ENCODE measurements at places on chromosomes 2 and 18.

DNA sequence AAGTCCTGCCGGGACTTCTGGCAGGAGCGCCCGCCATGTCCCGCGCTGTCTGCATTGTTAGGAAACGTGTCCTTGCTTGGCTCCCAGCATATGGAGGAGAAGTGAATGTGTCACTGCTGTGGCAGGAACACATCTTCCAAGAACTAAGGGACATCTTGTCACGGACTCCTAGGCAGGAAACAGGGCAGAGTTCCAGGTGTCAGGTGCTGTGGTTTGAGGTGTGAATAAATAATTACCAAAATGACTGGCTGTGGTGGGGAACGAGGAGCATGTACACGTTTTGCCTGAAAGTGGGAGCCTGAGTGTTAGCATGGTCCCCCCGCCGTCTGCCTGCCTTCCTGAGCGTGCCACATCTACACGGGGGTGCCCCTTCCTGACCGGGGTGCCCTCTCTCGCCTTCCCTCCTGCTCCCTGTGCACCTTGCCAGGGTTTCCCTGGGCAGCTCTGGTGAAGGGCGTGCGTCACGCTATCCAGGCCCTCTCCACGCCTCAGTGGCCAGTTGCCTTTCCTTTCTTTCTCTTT lies 237.5 kb downstream of the LDLRAD4 start:
- no peak for DNase-seq

DNA sequence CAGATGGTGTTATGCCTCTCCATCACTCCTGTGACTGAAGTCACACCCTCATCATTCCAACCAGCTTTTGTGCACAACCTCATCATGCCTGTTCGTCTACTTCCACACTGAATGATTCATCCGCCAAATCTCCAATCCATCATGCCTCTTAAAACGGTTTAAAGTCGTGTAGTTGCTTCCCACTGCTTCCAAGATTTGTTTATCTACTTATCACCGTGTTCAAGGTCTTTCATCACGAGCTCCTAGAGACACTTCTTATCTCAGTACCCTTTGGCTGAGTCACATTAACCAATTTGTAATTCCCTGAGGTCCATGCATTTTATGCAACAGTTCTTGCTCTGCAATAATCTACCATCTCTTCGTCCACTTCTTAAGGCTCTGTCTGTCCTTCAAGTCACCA lies 592.3 kb upstream of the ID2 start:
- peak; percentile 46 for DNase-seq

GRCh38 chr18:28584731-28585130 lies 407.8 kb upstream of the CDH2 start:
- peak; percentile 88 for DNase-seq

DNA sequence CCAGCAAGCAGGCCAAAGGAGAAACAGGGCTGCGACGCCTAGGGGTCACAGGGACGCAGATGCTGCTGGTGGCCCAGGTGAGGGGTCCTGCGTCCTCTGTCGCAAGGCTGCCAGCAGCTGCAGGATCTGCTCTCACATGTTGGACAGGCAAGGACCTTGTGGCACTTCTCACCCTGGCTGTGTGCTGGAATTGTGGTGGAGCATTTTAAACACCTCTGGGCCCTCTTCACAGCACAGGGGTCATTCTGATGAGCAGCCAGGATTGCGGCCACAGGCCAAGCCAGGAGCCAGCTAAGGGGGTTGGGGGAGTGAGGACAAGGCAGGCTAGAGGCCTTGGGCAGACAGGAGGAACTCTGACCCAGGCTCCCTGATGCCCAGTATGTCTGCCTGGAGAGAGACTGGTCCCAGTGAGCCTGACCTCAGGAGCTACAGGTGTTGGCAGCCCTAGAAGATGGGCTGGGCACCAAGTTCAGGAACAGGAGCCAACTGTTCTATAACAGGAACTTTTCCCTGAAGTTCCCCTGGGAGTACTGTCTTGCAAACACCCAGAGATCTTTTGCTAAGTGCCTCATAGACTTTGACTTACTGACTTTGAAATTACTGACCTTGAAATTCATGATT lies 40.2 kb downstream of the EFR3B start:
- DNase-seq, result no peak

DNA sequence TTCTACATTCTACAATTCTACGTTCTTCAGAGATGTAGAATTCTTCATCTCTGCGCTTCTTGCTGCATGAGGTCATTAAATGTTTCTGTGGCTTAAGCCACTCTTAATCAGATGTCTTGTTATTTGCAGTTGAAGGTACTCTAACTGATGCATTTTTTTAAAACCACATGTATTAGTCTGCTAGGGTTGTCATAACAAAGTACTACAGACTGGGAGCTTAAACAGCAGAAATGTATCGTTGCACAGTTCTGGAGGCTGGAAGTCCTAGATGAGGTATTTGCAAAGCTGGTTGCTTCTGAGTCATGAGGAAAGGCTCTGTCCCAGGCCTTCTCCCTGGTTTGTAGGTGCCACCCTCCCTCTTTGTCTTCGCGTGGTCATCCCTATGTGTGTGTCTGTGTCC lies 176.3 kb upstream of the GLI2 start:
- DNase-seq, result peak; percentile 99

- DNase-seq, result no peak
These were observed 441.9 kb downstream of the RND3 start for GRCh38 chr2:150045601-150046000.

DNA sequence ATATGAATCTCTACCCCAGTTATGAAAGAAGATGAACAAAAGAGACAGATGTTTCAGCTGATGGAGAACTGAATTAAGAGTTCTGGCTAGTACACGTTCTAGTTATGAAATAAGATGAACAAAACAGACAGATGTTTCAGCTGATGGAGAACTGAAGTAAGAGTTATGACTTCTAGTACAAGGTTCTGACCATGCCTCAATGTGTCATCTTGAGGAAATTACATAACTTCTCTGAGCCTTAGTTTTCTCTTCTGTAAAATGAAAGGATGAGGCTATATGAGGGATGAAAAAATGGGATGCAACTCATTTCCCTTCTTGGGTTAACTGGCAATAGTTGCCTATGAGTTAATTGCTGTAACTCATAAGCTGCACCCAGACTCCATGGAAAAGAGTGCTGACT lies 92.9 kb upstream of the WDR75 start:
- no peak for DNase-seq

GRCh38 chr2:158473719-158474392 lies 17.1 kb downstream of the PKP4 start:
- no peak for DNase-seq

- DNase-seq, result peak; percentile 10
These were observed 40.5 kb downstream of the MTHFD2 start for GRCh38 chr2:74238879-74239278.

DNA sequence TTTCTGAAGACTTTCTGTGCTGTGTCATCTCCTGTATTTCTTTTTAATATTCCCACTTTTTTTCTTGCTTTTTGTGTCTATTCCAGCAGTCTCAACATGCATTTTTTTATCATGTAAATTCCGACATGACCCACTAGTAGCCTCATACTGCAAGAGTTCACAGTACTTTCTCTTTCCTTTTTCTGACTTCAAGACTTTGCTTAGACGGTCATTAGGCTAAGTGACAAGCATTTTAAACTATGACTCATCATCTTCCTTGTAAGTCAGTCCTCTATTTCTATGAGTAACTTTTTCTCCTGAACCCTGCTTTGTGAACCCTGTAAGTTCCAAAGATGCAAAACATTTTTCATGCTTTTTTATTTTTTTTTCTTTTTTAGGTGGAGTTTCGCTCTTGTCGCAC lies 381.2 kb downstream of the TXNL1 start:
- peak; percentile 91 for DNase-seq

DNA sequence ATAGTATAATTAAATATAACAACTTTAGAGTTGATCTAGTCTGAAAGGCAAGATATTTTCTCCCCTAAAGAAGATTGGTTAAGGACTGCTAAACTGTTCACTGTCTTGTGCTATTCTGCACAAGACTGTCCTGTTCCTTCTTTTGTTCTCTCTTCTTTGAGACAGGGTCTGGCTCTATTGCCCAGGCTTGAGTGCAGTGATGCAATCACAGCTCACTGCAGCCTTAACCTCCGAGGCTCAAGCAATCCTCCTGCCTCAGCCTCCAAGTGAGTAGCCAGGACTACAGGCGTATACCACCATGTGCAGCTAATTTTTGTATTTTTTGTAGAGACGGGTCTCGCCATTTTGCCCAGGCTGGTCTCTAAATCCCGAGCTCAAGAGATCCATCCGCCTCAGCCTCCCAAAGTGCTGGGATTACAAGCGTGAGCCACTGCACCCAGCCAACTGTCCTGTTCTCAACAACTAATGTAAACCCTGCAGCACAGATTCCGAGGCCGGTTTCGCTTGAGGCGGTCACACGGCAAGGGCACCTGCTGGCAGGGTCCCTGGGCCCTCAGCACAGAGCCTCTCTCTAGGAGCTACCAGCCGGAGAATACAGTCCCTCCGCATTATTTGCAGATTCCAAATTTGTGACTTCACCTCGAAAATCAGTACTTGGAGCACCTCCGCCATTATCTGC lies 16.4 kb downstream of the PXDN start:
- no peak for DNase-seq

- DNase-seq, result no peak
These were observed 86.9 kb downstream of the RRM2 start for GRCh38 chr2:10209406-10209935.

DNA sequence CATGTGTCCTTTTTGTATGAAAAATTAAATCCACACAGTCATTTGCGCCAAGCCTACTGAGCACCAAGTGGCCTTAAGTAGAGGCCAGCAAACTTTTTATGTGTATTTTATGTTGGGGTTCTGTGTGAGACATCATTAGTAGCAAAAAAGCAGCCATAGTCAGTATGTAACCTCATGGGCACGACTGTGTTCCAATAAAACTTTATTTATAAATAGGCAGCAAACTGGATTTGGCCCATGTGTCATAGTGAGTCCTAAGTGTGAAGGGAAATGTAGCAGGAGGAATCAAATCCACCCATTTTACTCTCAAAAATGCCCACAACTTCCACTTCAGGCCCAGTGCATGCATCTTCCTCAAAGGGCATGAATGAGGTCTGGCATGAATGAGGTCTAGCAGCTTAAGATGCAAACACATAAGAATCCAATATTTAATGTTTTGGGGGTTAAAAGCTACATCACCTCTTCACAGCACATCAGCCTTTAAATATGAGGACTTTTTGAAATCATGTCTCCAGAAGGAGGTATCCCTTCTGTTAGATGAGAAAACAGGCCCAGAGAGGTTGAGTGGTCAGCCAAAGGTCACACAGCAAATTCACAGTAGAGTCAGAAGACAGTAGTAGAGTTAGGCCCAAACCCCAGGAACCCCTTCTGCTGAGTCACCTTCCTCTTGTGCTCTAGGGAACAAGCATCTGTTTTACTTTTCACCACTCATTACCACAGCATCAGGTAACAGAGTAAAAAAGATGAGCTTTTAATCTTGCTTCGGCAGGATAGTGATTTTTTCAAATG lies 45.6 kb downstream of the MREG start:
- DNase-seq, result no peak

DNA sequence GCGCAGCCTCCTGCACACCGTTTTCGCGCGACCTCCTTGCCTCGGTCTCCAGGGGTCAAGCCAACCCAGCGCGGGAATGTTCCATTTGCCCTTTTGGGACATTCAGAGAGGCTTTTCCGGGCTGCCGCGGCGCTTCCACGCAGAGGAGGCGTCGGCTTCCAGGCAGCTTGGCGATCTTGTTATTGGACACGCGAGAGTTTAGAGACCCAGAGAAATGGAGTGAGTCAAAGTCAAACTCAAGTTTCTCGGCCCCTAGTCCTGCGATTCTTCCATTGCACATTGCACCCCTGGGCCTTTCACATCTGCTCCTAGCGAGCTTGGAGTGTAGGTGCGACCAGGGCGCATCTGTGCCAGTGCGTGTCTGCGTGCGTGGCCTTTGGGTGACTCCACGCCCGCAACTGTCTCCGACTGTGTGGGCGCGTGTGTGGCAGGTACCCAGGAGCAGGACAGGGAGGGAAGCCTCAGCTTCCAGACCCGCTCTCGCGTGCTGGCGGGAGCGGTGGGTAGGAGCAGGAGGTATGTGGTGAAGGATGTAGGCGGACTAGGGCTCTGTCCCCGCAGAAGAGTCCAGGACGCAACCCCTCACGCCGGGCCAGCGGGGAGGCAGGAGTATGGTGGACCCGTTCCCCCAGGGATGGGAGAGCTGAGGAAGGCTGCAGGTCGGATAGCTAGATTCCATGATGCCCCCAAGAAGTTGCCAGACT lies 13.5 kb downstream of the SIX3 start:
- no peak for DNase-seq

GRCh38 chr2:96806468-96807126 lies 9.5 kb upstream of the CNNM3 start:
- no peak for DNase-seq

DNA sequence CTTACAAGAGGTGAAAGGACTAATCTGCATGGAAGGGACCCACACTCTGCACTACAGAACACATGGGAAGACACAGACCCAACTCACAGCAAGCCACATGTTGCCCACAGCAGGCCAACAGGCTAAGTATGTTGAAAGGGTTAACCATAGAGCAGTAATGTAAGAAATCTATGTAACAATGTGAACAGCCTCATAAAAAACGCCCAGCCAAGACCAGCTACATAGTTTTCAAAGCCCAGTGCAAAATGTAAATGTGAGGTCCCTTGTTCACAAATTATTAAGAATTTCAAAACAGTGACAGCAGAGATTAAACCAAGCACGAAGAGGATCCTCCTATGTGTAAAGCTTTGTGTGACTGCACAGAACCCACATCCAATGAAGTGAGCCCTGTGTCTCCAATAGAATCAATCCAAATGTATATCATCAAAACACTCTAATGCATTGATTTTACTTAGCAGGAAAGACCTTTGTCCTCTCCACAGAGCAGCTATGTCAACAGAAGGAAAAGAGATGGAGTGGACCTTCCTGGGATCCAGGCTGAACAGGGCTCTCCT lies 210.1 kb downstream of the AGPS start:
- no peak for DNase-seq
